ENCODE measurements at places on chromosomes 7 and 10. TPM values are rescaled to one million over a fixed set of nuclear protein-coding genes. Genes with fewer than 3 reads are reported as not detected.

DNA sequence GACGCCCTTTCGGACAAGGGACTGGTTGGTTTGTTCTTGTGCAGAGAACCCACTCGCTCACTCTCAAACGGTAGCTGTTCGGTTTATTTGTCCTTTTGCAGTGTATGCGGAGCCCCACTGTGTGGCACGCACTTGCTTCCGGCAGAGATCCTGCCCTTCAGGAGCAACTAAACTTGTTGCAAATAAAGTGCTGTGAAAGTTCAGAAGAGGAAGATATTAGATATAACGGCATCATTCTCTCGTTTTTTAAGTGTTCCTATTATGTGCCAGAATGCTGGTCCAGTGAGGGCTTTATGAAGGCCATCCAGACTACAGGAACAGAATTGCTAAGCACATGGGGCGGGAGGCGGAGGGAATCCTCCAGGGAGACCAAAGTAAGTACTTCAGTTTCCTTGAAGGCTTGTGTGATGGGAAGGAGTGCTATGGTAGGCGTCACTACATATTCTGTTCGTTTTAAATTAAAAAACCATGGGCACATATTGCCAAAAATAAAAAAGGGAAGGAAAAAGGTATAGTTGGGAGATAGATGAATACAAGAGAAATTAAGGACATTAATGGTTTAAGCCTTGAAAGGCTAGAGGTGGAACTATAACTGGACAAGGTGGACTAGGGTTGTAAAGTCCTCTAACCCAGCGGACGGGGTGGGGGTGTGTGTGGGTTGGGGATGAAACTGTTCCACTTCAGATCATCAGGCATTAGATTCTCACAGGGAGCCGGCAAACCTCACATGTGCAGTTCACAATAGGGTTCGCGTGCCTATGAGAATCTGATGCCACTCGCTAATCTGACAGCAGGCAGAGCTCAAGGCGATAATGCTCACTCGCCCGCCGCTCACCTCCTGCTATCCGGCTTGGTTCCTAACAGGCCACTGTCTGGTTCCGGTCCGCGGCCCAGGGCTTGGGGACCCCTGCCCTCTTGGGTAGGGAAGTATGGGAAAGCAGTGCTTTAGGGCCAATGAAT, 704 bp upstream of the ERLIN1 start:
- peaks cover 11% of the 10 kb centered on the region for H3K36me3 ChIP-seq
- peaks cover 15% of the 10 kb centered on the region for H3K4me1 ChIP-seq
- peak overlapping the region; percentile 84 for H3K27ac ChIP-seq
- no peaks in the 10 kb centered on the region for H3K27me3 ChIP-seq
- DNase-seq, result no peak

DNA sequence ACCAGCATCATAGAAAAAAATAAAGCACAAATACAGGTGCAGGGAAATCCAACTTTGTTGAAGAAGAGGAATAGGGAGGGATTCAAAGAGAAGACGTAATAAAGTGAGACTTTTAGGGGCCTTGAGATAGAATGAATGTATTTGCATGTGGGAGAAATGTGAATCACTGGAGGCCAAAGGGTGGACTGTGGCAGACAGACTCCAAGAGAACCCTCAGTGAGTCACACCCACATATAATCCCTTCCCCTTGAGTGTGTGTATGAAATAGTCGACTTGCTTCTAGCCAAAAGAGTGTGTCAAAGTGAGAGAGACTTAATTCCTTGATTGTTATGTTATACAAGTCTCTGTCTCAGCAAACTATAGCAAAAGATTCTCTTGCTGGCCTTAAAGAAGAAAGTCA, 101.3 kb upstream of the GHITM start:
- no peak overlapping the region for H3K27ac ChIP-seq
- no peaks in the 10 kb centered on the region for H3K4me1 ChIP-seq
- DNase-seq, result no peak
- no peaks in the 10 kb centered on the region for H3K27me3 ChIP-seq

DNA sequence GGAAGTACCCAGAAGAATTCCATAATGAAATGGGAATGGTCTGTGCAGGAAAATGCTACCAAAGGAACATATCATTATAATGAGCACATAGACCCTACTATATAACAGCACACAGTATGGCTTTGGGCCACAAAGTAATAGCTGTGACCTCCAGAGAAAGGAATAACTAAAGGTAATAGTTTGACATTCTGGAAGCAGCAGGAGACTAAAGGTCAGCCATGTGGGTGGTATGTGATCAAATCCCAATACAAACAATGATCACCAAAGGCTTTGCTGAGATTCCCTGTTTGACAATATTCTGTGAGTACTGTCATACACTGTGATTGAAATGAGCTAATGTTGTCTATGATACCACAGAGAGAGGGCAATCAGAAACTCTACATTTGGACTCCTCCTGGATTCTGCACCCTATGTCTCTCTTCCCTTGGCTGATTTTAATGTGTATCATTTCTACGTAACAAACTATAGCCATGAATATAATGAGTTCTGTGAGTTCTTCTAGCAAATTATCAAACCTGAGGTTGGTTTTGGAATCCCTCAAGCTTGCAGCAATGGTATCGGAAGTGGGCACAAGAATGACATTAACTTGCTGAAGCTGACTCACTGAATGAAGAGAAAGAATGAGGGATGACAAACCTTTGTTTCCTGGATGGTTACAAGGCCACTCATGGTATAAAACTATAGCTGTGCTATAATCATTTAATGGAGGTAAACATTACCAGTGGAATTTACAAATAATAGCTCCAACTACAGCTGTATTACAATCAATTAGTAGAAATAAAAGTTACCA, 99.6 kb downstream of the JMJD1C start:
- no peak overlapping the region for H3K4me3 ChIP-seq
- no peaks in the 10 kb centered on the region for H3K4me1 ChIP-seq
- no peaks in the 10 kb centered on the region for H3K36me3 ChIP-seq
- no peak for DNase-seq
- H3K27me3 ChIP-seq, result no peaks in the 10 kb centered on the region

DNA sequence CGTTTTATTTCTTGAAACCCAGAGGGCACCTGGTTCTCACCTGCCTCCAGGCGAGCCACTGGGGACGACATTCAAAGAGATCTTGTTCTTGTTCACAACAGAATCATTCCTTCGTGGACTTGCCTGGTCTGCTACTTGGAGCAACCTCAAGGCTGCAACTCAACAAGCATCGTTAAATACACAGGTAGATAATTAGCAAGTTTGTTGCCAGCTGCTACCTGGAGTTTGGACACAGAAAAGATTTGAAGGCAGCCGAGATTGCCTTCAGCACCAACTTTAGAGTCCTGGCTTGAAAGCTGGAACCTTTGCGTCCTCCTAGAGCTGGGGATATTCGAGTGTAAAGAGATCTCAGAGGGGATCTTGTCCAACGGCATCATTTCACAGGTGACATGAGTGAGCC, 89.6 kb upstream of the C7orf33 start:
- no peak overlapping the region for H3K4me3 ChIP-seq
- H3K4me1 ChIP-seq, result no peaks in the 10 kb centered on the region
- H3K27me3 ChIP-seq, result no peaks in the 10 kb centered on the region
- no peak for DNase-seq
- H3K36me3 ChIP-seq, result no peaks in the 10 kb centered on the region

DTX2 gene
- total RNA-seq, result 41.2 TPM

DNA sequence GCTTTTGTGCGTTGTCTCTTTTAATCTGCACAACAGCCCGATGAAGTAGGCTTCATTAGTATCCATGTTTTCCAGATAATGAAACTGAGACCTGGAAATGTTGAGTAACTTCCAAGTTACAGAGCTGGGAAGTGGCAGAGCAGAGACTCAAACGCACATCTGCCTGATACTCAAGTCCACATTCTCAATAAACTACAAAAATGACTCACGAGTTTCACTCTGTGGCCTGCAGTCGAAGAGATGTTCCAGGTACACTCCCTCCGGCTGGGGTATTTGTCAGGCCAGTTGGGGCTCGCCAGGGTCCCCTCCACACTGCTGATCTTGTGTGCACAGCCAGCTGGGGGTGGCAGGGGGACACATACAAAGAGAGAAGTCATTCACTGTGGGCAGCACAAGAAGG, 17.7 kb upstream of the OPALIN start:
- H3K27me3 ChIP-seq, result no peaks in the 10 kb centered on the region
- H3K36me3 ChIP-seq, result no peaks in the 10 kb centered on the region
- no peak overlapping the region for H3K27ac ChIP-seq
- no peak overlapping the region for H3K4me3 ChIP-seq
- H3K4me1 ChIP-seq, result no peaks in the 10 kb centered on the region

DNA sequence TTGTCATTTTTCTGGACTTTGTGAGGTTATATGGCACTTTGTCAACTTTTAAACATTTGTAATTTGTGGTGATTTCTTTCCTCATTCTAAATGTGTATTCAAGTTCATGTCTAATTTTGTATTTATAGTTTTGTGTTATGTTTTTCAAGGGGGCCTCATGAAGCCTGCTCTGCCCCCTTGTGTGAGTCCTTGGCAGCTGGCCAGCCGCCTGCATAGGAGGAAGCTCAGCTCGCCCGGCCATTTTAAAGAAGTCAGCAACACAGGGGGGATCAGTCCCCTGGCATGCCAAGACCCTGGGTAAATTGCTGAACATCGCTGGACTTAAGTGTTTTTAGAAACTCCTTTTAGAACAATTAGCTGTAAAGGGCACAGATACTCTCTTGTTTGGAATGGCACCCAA, 123.0 kb downstream of the ANLN start:
- H3K36me3 ChIP-seq, result no peaks in the 10 kb centered on the region
- DNase-seq, result no peak
- no peak overlapping the region for H3K4me3 ChIP-seq
- no peaks in the 10 kb centered on the region for H3K27me3 ChIP-seq

LBX1 gene
- total RNA-seq, result not detected
